Aorta (tissue), 5 donors: ENCODE measurements at places on chromosomes 1 and 21. TPM values are rescaled to one million over a fixed set of nuclear protein-coding genes. Genes with fewer than 3 reads are reported as not detected.

MYBPH gene
- not detected for total RNA-seq

ADAMTSL4 gene
- total RNA-seq, result 94.4 TPM

PKN2 gene
- total RNA-seq, result 37.4 TPM

SPRR5 gene
- not detected for total RNA-seq

GRCh38 chr1:150995896-150996295, 10.8 kb downstream of the MINDY1 start:
- no peaks in the 10 kb centered on the region for H3K27me3 ChIP-seq
- H3K4me1 ChIP-seq, result no peaks in the 10 kb centered on the region
- peak; percentile 66 for DNase-seq
- H3K4me3 ChIP-seq, result no peak overlapping the region

DNA sequence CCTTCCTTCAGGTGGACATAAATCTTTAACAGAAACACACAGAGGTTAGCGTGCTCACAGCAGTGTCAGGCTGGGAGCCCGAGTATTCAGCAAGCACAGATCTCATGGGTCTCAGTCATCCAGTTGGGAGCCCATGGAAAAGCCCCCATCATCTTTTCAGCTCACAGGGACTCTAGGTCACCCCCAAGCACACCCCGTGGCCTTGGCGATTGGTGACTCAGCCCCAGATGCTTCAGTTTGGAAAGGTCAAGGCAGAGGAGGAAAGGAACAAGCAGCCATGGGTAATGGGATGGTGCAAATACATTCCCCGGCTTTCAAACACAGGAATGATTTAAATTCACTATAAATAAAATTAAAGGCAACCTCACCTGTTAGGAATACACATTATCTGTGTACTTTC, 88.9 kb downstream of the PGBD5 start:
- H3K4me3 ChIP-seq, result no peak overlapping the region
- H3K27me3 ChIP-seq, result no peaks in the 10 kb centered on the region
- no peaks in the 10 kb centered on the region for H3K36me3 ChIP-seq

DNA sequence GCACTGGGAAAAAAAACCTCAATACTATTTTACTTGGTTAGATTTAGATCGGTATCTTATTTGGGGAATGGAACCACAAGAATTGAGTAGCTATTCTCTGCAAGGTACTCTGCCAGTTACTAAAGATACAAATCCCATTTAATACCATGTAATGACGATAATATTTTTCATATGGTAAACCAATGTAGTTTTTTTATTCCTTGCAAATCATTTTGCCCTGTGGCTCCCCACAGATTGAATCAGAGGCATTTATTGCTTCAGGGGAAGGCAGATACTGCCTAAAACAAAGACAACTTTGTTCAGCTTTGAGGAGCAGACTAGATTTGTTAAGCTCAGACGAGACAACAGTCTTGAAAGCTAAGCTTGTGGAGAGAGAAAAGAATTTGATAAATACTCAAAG, 226.7 kb upstream of the RUNX1 start:
- H3K4me1 ChIP-seq, result no peaks in the 10 kb centered on the region
- H3K4me3 ChIP-seq, result no peak overlapping the region
- no peaks in the 10 kb centered on the region for H3K36me3 ChIP-seq
- no peak for DNase-seq

DNA sequence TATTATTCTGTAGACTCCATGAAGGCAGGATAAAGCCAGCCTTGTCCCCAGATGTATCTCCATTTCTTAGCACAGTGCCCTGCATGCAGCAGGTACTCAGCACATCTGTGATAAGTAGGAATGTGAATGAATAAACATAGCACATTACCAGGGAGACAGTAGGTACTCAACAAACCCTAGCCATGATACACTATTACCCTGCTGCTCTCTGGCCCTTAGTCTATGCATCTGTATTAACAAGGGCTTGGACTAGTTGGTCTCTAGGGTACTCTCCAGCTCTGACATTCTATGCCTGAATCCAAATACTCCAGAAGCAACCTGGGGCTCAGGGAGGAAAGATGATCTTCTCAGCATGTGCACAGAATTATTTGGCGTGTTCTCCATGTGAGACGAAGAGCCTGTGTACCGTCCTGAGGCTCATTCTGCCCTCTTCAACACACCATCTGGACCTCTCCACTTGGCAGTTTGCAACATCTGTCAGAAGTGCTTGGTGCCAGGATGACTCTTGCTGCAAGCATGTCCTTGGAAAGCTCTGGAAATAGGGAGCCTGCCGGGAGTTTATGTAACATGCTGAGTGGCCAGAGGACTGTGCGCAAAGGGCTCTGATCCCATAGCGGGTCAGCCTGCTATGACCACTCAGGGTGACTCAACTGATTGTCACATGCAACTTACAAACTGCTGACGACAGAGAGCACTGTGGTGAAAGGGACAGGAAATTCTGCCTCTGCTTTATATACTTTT, 228.2 kb upstream of the USP24 start:
- DNase-seq, result peak; percentile 94
- H3K4me3 ChIP-seq, result no peak overlapping the region
- H3K36me3 ChIP-seq, result no peaks in the 10 kb centered on the region
- H3K27me3 ChIP-seq, result no peaks in the 10 kb centered on the region

GRCh38 chr1:226384717-226385116, 23.2 kb downstream of the PARP1 start:
- H3K4me3 ChIP-seq, result no peak overlapping the region
- H3K36me3 ChIP-seq, result peaks cover 25% of the 10 kb centered on the region
- DNase-seq, result no peak
- H3K4me1 ChIP-seq, result no peaks in the 10 kb centered on the region
- no peak overlapping the region for H3K27ac ChIP-seq

DNA sequence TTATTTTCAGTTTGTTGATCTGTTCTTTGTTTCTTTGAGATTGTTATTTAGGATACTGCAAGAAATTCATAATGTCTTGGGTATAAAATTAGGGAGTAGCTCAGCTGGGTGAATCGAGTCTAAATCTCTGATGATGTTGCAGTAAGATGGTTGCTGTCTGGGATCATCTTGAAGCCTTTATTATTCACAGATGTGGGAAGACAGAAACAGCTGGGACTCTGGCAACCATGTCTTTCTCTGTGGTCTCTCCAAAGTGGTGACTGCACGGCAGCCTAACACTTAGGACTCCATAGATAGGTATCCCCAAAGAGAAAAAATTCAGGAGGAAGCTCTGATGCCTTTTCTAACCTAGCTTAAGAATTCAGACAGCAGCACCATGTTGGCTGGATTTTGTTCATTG, 52.7 kb downstream of the RAP1A start:
- H3K27ac ChIP-seq, result peak overlapping the region; percentile 63
- H3K36me3 ChIP-seq, result no peaks in the 10 kb centered on the region
- DNase-seq, result no peak
- peaks cover 6% of the 10 kb centered on the region for H3K4me1 ChIP-seq
- no peaks in the 10 kb centered on the region for H3K27me3 ChIP-seq
- H3K4me3 ChIP-seq, result no peak overlapping the region

DNA sequence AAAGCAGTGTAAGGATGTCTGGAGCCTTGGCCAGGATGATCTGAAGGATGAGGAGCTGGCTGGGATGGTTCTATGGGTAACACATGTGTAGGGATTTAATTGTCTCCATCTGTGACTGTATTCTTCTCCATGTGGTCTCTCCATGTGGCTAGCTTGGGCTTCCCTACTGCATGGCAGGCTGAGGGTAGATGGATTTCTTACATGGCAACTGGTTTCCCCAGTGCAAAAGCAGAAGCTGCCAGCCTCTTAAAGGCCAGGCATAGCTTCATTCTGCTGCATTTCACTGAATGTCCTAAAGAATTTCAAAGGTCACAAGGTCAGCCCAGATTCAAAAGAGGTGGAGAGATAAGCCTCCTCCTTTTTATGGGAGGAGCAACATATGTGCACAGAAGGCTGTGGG, 61.7 kb downstream of the XCL2 start:
- H3K4me3 ChIP-seq, result no peak overlapping the region
- no peak for DNase-seq
- H3K27ac ChIP-seq, result peak overlapping the region; percentile 51
- H3K36me3 ChIP-seq, result no peaks in the 10 kb centered on the region

DNA sequence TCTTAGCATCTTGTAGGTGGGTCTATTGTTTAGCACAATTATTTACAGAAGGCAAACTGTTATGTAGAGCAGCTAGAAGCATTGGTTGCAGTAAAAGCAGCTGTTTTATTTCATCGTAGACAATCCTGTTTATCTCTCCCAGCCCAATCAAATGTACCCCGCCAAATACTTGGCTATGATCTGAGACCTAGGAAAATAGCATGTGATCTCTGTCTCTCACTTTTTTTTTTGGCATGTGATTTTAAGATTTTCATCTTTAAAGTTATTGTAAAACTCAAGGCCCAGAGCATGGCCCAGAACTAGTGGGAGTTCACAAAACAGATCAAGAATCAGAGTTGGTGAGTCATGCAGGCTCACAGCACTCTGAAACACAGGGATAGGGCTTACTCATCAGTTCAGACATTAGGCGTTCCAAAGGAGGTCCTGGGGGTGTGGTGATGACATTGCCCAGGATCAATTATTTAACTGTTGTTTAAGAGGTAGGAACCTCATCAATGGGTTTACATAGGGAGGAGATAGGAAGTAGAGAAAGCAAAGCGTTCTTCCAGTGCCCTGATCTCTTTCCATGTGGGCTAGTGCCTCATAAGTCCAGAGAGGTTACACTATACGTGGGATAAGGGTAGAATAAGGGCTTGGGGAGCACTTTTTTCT, 40.2 kb downstream of the TBX19 start:
- H3K4me1 ChIP-seq, result peaks cover 2% of the 10 kb centered on the region
- H3K4me3 ChIP-seq, result no peak overlapping the region
- H3K27me3 ChIP-seq, result no peaks in the 10 kb centered on the region
- peaks cover 2% of the 10 kb centered on the region for H3K36me3 ChIP-seq

DNA sequence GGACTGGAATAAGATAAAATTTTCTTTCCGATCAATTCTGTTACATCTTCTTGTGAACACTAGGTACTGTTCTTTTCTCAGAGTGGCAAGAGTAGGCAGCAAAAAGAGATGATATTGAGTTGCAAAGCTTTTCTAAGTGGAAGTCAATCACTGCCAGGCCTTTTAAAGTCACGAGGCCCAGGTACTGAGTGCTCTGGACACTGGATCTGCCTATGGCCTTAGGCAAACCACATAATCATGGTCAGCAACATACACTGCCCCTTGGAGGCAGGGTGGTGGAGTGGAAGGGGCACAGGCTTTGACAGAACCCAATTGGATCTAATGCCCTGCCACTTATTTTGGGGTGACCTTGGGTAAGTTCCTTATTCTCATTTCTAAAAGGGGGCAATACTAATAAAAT, 41.5 kb downstream of the TSEN15 start:
- no peak for DNase-seq
- H3K4me1 ChIP-seq, result no peaks in the 10 kb centered on the region
- peaks cover 5% of the 10 kb centered on the region for H3K36me3 ChIP-seq
- no peak overlapping the region for H3K27ac ChIP-seq

GRCh38 chr1:184408580-184408979, 21.8 kb downstream of the C1orf21 start:
- H3K27ac ChIP-seq, result no peak overlapping the region
- no peaks in the 10 kb centered on the region for H3K36me3 ChIP-seq
- DNase-seq, result no peak
- H3K4me1 ChIP-seq, result no peaks in the 10 kb centered on the region

- H3K4me1 ChIP-seq, result no peaks in the 10 kb centered on the region
- H3K27ac ChIP-seq, result no peak overlapping the region
- no peaks in the 10 kb centered on the region for H3K27me3 ChIP-seq
- no peak overlapping the region for H3K4me3 ChIP-seq
- H3K36me3 ChIP-seq, result no peaks in the 10 kb centered on the region
- no peak for DNase-seq
These were observed 26.3 kb downstream of the CAMTA1 start for GRCh38 chr1:6811583-6811982.

DNA sequence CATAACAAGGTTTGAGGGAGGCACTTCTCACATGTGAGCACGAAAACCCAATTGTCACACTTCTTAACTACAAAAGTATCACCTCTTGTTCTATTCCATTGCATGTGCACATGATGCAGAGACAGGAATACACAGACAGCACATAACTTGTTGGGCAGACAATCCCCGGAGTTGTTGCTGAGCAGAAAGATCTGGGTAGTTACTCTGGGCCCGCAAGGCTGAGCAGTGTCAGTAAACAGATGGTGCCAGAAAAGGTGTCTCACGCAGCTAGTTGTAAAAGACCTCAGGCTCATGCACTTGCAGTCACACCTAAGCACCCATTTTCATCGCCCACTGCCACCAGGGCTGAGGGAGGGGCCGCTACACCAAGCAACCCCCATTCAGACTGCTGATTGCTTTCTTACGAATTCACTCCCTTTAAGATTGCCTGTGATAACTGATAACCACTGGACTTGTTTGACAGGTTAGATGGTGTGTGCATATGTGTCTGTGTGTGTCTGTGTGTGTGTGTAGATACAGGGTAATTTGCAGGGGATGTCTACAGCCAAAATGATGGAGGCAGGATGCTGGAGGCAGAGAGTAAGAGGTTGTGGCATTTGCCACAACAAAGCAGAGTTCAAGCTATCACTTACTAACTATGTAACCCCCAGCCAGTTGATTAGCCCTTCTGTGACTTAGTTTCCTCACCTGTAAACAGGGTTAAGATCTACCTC, 4.2 kb downstream of the LGR6 start:
- DNase-seq, result no peak
- no peaks in the 10 kb centered on the region for H3K36me3 ChIP-seq
- H3K4me3 ChIP-seq, result no peak overlapping the region
- H3K27me3 ChIP-seq, result no peaks in the 10 kb centered on the region
- H3K27ac ChIP-seq, result peak overlapping the region; percentile 68

- no peaks in the 10 kb centered on the region for H3K36me3 ChIP-seq
- H3K27ac ChIP-seq, result no peak overlapping the region
- DNase-seq, result no peak
- no peaks in the 10 kb centered on the region for H3K4me1 ChIP-seq
These were observed 10.4 kb upstream of the TMEM9 start for GRCh38 chr1:201164645-201165044.

DNA sequence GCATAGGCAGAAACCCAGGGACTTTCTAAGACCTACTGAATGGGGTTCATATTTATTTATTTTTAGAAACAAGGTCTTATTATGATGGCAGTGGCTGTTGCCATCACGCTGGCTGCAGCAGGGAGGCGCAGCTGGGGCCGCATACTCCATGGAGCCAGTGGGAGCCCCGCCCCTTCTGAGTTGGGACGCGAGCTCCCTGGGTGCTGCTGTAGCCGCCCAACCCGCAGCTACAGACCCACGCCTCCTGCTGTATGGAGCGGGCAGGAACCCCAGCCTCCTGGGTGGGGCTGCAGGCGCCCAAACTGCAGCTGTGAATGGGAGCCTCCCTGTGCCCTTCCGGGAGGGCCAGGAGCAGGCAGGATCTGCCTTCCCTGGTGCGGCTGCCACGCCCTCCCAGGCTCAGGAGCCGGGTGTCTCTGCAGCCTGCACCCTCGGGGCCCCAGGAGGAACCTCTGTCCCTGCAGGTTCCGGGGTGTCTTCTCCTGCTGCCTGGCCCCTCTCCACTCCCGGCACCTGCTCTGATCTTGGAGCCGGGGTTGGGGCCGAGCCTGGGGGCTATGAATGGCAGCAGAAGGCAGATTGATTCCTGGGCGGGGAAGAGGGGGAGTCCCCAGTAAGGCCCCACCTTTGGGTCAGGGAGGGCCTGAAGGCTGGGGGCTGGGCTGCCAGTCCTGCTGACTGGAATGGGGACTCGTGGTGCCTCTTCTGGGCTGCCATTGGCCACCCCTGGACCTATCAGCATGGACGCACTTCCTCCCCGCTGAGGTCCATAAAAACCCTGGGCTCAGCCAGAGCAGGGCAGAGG, 66.5 kb upstream of the LRRN2 start:
- no peaks in the 10 kb centered on the region for H3K36me3 ChIP-seq
- H3K27me3 ChIP-seq, result no peaks in the 10 kb centered on the region
- no peaks in the 10 kb centered on the region for H3K4me1 ChIP-seq

- no peak overlapping the region for H3K4me3 ChIP-seq
- H3K36me3 ChIP-seq, result no peaks in the 10 kb centered on the region
- H3K27ac ChIP-seq, result peak overlapping the region; percentile 17
- no peaks in the 10 kb centered on the region for H3K27me3 ChIP-seq
These were observed 74.1 kb downstream of the XCL2 start for GRCh38 chr1:168469690-168470089.

- DNase-seq, result no peak
- H3K27me3 ChIP-seq, result no peaks in the 10 kb centered on the region
- H3K4me1 ChIP-seq, result no peaks in the 10 kb centered on the region
These were observed 8.7 kb downstream of the ITLN1 start for GRCh38 chr1:160876311-160876710.
